Upper lobe of left lung (tissue), 6 donors: ENCODE measurements at places on chromosomes 2 and 18. TPM values are rescaled to one million over a fixed set of nuclear protein-coding genes. Genes with fewer than 3 reads are reported as not detected.
A peak's percentile ranks its signal among the peaks of the same experiment; 100 is the strongest.

- peaks cover 3% of the 10 kb centered on the region for H3K36me3 ChIP-seq
- H3K4me3 ChIP-seq = peak overlapping the region; percentile 60
- peaks cover 21% of the 10 kb centered on the region for H3K4me1 ChIP-seq
- H3K27ac ChIP-seq = peak overlapping the region; percentile 94
These were observed 2.0 kb upstream of the AMMECR1L start for GRCh38 chr2:127887776-127888130.

DNA sequence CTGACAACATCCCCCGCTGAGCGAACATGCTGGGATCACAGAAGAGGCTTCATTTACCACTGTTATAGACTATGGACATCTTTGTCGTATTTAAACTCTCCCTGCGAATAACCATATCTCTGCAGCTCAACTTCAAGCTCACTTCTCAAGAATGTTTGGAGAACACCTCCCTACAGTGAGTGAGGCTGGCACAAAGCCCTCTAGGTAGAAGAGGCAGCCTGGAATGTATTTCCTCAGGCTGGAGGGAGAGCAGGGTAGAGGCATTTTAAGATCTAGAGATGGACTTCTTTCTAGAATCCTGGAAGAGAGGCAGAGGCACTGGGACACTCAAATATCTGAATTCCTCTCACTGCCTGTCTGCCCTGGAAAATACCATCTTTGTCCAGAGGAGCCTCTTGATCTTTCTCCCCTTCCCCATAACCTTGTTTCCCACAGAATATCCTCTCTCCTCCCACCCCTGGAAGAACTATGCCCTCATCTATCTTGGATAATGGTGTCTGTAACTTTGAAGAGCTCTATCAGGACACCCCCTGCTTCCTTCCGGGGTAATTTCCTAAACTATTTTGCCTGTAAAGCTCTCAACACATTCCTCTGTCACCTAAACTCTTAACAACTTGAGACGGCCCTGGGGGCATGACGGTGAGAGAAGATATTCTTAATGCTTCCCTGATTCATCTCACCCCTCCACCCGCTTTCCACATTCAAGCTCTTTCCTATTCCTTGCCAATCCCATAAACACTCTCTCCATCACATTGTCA is 2.4 kb upstream of the ANTXR1 start:
- no peaks in the 10 kb centered on the region for H3K36me3 ChIP-seq
- no peak overlapping the region for H3K4me3 ChIP-seq
- peaks cover 12% of the 10 kb centered on the region for H3K4me1 ChIP-seq
- peak; percentile 41 for DNase-seq

DNA sequence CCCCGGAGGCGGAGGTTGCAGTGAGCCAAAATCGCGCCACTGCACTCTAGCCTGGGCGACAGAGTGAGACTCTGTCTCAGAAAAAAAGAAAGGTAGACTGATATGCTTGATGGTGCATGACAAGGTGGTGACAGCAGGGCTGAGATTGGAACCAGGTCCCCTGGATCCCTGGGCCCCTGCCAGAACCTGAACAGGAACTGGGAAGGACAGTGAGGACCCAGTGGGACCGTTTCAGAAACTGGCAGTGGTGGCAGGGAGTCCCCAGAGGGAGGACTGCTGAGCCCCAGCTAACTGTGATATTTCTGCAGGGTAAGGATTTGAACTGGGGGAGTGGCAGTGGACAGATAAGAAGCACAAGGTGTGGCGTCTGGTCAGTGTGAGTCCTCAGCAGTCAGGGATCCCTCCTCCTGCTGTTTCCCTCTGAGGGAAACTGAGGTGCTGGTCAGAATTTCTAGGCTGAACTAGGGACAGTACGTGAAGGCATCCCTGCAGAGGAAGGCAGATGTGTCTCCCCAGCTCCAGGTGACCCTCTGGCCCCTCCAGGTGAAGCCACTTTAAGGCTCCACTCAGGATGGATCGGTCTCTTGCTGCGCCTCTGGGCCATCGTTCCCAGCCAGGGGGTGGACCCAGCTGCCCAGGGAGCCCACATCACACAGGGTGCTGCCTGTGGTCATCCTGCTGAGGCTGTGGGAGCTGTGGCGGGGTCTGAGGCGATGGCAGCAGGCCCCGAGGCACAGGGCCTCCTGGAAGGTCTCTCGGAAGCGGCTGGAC is 5.6 kb downstream of the NMUR1 start:
- H3K36me3 ChIP-seq = no peaks in the 10 kb centered on the region
- H3K4me3 ChIP-seq = no peak overlapping the region
- DNase-seq = no peak
- H3K27me3 ChIP-seq = no peaks in the 10 kb centered on the region
- H3K27ac ChIP-seq = no peak overlapping the region

The LIPT1 gene
- 5.6 TPM for total RNA-seq

The IMP4 gene
- total RNA-seq = 45.6 TPM

The STAT4 gene
- 3.6 TPM for total RNA-seq

DNA sequence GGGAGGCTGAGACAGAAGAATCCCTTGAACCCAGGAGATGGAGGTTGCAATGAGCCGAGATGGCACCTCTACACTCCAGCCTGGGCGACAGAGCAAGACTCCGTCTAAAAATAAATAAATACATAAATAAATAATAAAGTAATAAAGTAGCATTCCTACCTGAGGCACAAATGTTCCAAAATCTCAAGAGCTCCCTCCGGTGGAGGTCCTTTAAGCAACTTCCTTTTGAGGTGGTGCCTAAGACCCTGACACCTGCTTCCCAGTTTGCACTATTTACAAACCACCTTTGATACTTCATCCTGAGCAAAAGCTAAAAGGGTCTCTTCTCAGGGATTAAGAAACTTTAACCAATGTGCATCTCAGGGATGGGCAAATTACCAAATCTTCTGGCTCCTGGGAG is 505.1 kb downstream of the CNTNAP5 start:
- no peak overlapping the region for H3K4me3 ChIP-seq
- no peak overlapping the region for H3K27ac ChIP-seq
- no peaks in the 10 kb centered on the region for H3K4me1 ChIP-seq
- no peaks in the 10 kb centered on the region for H3K27me3 ChIP-seq
- no peaks in the 10 kb centered on the region for H3K36me3 ChIP-seq

GRCh38 chr18:2825613-2826175 is 21.1 kb upstream of the EMILIN2 start:
- H3K36me3 ChIP-seq = no peaks in the 10 kb centered on the region
- DNase-seq = no peak
- H3K4me3 ChIP-seq = no peak overlapping the region
- no peaks in the 10 kb centered on the region for H3K27me3 ChIP-seq
